ENCODE measurements at places on chromosomes 7 and 10.

DNA sequence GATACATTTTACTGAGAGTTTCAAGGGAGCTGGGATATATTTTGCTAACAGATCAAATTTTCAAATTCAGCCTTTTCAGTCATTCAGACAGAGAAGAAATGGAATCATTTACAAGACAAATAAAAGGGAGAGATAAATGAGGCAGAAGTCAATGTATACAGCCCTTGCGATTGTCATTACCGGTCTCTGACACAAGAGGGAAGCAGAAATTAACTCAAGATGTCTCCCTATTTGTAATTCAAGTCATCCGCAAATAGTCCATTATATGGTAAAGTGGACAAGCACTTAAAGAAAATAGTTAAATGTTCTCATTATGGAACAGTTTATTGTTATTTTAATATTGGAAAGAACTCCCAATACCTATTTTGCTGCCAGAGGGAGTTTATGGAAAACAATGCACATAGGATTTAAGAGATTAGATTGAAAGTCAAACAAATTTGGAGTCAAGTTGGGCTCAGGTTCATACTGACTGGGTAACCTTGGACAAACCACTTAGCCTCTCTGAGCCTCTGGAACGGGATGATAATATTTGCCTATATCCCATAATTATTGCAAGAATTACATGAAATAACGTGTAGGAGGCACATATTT, 89.3 kb upstream of the PRKCQ start:
- no peak for DNase-seq

DNA sequence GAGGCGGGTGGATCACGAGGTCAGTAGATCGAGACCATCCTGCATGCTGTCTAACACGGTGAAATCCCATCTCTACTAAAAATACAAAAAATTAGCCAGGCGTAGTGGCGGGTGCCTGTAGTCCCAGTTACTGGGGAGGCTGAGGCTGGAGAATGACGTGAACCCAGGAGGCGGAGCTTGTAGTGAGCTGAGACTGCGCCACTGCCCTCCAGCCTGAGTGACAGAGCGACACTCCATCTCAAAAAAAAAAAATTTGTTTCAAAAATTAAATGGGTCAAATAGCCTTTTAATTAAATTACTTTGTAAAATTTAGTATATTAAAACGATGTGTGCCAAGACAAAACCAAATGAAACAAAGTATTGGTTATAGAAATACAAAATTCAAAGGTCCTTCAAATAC, 6.8 kb upstream of the MRC1 start:
- DNase-seq: no peak

DNA sequence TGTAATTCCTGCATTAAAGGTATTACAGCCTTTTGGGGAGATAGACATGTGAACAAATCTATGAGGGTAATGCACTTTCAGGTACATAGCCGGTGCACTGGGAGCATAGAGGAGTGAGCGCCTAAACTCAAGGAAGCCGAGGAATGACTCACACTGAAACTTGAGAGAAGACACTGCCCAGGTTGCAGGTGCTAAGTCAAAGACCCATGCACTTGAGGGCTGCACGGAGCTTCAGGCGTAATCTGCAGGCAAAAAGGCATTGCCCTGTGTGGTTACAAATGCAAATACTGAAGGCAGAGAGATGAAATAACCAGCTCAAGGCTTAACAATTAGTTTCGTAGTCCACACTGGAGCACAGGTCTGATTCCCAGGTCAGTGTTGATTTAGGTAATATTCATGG, 51.0 kb upstream of the OSBPL3 start:
- no peak for DNase-seq

DNA sequence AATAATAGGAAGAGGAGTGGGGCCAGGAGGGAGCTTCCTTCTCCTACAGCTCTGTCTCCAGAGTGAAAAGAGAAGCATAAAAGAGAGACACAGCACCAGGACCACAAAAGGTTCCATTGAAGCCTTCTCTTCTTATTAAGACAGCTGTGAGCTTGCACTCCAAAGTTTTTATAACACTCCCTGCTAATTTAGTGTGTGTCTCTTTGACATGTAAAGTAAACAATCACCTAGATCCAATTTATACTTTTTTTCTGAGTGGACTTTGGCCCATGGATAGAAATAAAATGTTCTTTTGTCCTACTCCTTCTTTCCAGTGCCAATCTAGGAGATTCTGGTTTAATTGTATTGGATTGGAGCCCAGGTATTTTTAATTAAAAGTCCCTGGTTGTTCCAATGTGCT, at the start of gene CYP2C8:
CYP2C8 (minus strand) TSS at position 212 of the 400 bp plus-strand sequence; CDS start at position 117, 95 bp downstream.
- no peak for DNase-seq

- no peak for DNase-seq
Measured at GRCh38 chr7:44087911-44088838, 5.8 kb upstream of the POLM start.

DNA sequence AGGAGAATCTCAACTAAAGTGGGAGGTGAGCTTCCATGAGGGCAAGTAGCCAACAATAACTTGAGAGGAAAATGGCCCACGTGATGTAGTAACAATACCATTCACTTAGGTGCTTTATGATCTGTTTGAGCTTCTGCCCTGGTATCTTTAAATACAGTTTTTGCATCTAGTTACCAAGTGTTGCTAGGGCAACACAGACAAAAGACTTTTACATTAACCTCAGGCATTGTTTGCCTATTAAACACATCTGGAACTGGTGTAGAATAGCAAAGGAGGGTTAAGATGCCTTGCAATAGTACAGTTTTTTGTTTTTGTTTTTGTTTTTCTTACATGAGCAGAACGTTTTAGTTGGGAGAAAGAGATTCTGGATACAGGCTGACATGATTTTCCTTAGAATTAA, 97.7 kb upstream of the MTPN start:
- no peak for DNase-seq
